ENCODE measurements at places on chromosomes 13 and 19.

GRCh38 chr19:6271721-6272410 is 7.9 kb downstream of the MLLT1 start:
- no peak for DNase-seq
- H3K36me3 ChIP-seq, result peaks cover 53% of the 10 kb centered on the region
- no peak overlapping the region for H3K4me3 ChIP-seq
- H3K27me3 ChIP-seq, result no peaks in the 10 kb centered on the region

- DNase-seq, result no peak
- no peak overlapping the region for H3K27ac ChIP-seq
- H3K4me1 ChIP-seq, result no peaks in the 10 kb centered on the region
- no peaks in the 10 kb centered on the region for H3K36me3 ChIP-seq
These were observed 32.4 kb downstream of the OLFM4 start for GRCh38 chr13:53060840-53061490.

DNA sequence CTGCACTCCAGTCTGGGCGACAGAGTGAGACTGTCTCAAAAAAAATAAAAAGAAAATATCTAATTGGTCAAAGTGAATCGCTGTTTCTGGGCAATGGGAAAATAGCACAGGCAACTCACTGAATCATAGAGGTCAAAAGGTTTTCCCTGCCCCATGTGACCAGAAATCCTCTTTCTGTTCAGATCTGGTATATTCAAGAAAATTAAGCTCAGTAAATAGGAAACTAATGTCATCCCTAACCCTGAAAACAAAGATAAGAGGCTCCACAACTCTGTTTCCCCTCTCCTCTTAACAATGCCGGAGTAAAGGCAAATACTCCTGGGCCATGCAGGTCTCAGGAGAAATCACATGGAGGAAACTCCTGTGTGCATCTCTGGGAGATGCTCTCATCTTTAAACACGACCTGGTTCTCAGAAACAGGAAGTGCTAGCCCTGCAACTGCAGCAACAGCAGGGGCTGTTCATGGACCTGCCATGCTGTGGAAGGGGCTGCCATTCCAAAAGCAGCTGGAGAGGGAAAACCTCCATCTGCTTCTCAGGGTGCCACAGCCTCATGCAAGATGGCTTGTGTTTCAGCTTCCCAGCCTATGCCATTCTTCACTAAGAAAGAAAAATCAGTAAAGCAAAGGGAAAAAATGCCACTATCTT is 47.5 kb upstream of the SLC7A9 start:
- H3K27me3 ChIP-seq, result no peaks in the 10 kb centered on the region
- peaks cover 59% of the 10 kb centered on the region for H3K36me3 ChIP-seq
- no peaks in the 10 kb centered on the region for H3K4me1 ChIP-seq
- no peak for DNase-seq
- no peak overlapping the region for H3K27ac ChIP-seq

DNA sequence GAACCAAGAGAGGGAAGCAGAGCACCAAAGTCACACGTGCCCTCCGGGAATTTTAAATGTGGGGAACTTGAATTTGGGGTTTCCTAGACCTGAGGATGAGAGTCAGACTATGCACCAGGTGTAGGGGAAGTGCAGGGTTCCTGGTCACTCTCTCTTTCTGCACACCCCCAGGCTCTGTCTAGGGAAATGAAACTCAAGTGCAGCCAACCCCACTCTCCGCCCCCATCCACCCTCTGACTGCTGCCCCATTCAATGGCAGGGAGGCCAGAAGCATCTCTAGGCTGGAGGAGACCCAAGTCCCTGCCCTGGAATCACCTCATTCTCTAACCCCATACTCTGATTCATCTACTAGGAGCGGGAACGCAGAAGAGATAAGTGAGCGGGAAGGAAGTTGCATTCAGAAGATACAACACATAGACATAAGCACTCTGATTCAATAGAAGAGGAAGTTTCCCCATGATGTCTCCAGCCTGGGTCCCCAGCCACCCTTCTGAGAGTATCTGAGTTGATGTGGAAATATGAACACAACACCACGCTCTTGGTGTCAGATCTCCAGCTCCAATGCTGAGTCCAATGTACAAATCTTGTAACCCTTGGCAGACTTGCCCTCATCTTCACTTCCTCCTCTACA is 4.7 kb upstream of the SIGLEC14 start:
- no peak overlapping the region for H3K4me3 ChIP-seq
- no peak for DNase-seq
- H3K36me3 ChIP-seq, result no peaks in the 10 kb centered on the region
- H3K4me1 ChIP-seq, result no peaks in the 10 kb centered on the region

- no peak overlapping the region for H3K27ac ChIP-seq
- no peak for DNase-seq
- H3K27me3 ChIP-seq, result no peaks in the 10 kb centered on the region
- no peak overlapping the region for H3K4me3 ChIP-seq
- peaks cover 52% of the 10 kb centered on the region for H3K36me3 ChIP-seq
These were observed 167.6 kb downstream of the STK24 start for GRCh38 chr13:98409281-98409680.

DNA sequence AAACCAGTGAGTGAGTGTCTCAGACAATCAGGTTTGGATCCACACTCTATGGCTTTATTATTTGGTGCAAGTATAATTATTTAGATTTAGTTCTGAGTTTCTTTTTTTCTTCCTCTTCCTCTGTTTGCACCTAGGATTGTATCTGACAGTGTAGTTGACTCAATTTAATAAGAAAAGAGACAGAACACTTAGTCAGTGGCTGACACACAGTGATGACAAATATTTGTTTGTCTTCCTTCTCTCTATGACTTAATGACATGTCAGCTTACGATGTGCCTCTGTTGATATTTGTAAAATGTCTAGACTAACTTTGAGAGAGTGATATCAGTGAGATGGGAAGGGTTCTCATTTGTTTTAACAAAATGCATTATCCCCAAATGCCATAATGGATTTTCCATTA is 129.5 kb upstream of the SLC10A2 start:
- H3K27me3 ChIP-seq, result no peaks in the 10 kb centered on the region
- H3K4me1 ChIP-seq, result no peaks in the 10 kb centered on the region
- no peak overlapping the region for H3K4me3 ChIP-seq
- no peaks in the 10 kb centered on the region for H3K36me3 ChIP-seq
- H3K27ac ChIP-seq, result no peak overlapping the region

- H3K27ac ChIP-seq, result no peak overlapping the region
- peaks cover 9% of the 10 kb centered on the region for H3K4me1 ChIP-seq
- no peaks in the 10 kb centered on the region for H3K27me3 ChIP-seq
- no peak overlapping the region for H3K4me3 ChIP-seq
- peak; percentile 78 for DNase-seq
- peaks cover 44% of the 10 kb centered on the region for H3K36me3 ChIP-seq
These were observed 5.1 kb downstream of the NOTCH3 start for GRCh38 chr19:15195371-15196334.

DNA sequence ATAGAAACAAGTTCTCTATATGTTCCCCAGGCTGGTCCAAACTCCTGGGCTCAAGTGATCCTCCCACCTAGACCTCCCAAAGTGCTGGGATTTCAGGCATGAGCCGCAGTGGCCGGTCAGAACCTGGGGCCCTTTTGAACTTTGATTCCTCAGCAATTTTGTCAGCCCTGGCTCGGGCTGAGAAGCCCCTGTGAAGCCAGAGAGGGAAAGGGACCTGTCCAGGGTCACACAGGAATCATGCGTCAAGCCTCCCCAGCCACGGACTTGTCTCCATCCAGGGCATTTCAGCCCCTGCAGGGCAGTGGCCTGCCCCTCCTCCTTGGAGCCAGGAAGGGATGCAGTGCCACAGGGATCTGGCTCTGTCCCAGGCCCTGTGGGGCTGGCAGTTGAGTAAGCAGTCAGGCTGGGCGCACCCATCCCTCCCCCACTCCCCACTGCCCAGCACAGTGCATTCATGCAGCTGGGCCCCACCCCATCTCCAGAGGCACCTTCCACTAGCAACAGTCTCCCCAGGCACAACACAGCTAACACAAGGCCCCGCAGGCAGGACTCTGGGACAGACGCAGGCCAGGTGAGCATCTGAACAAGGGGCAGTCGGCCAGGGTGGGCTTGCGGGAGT is at the start of gene CAPS:
CAPS (plus strand) TSS at position 516 of the 619 bp plus-strand sequence. CDS start 153 bp downstream, outside the sequence.
- no peak within 1 kb of the TSS for H3K4me3 ChIP-seq
- peaks cover 15% of the 10 kb centered on the region for H3K4me1 ChIP-seq
- no peak for DNase-seq
- H3K36me3 ChIP-seq, result peaks cover 49% of the 10 kb centered on the region
- peak within 1 kb of the TSS; percentile 24 for H3K27ac ChIP-seq

- DNase-seq, result no peak
- no peaks in the 10 kb centered on the region for H3K4me1 ChIP-seq
- H3K36me3 ChIP-seq, result no peaks in the 10 kb centered on the region
- H3K27ac ChIP-seq, result no peak within 1 kb of the TSS
- no peak within 1 kb of the TSS for H3K4me3 ChIP-seq
These were observed at the start of gene FCER2 for GRCh38 chr19:7701654-7702457. Gene FCER2, minus strand, starts transcription at chr19:7702131. Its CDS starts 2,371 bp downstream, at chr19:7699760.

- H3K27me3 ChIP-seq, result peaks cover 2% of the 10 kb centered on the region
- DNase-seq, result no peak
- peak overlapping the region; percentile 81 for H3K27ac ChIP-seq
- H3K36me3 ChIP-seq, result peaks cover 9% of the 10 kb centered on the region
- peak overlapping the region; percentile 87 for H3K4me3 ChIP-seq
- no peaks in the 10 kb centered on the region for H3K4me1 ChIP-seq
These were observed 591 bp downstream of the ZNF823 start for GRCh38 chr19:11737964-11738745.

DNA sequence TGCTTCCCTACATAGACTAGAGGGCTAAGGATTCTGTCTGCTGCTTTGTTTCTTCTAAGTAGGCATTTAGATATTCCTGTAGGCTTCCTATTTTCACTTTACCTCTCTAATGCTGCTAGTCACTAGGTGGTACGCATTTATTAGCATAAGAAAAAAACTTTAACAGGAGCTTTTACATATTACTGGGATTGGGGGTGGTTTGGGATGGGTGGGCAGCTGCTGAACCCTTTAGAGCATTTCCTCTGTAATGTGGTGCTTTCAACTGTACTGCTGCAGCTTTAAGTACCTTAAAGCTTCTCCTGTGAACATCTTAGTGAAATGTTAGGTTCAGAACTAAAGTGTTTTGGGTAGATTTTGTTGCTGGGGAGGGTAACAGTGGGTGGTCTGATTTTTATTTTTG is 92.6 kb downstream of the ZNF486 start:
- no peaks in the 10 kb centered on the region for H3K27me3 ChIP-seq
- no peak overlapping the region for H3K27ac ChIP-seq
- no peaks in the 10 kb centered on the region for H3K4me1 ChIP-seq
- H3K36me3 ChIP-seq, result no peaks in the 10 kb centered on the region
- H3K4me3 ChIP-seq, result no peak overlapping the region

DNA sequence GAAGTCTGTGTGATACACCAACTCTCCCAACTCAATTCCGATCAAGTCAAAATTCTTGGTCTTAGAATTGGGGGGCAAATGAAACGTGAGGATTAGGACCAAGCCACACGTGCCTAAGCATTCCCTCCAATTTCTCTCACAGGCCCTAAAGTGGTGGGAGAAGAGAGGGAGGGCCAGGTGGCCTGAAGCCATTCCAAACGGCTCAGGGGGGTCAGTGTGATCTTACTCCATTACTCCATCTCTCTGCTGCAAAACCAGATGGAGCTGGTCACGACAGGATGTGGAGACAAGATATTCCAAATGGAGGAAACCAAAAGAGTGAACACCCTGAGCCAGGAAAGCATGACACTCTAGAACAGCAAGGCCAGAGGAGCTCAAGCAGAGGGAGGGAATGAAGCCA is 195.4 kb downstream of the FOXO1 start:
- H3K36me3 ChIP-seq, result no peaks in the 10 kb centered on the region
- no peaks in the 10 kb centered on the region for H3K4me1 ChIP-seq
- no peak overlapping the region for H3K4me3 ChIP-seq
- H3K27ac ChIP-seq, result no peak overlapping the region

DNA sequence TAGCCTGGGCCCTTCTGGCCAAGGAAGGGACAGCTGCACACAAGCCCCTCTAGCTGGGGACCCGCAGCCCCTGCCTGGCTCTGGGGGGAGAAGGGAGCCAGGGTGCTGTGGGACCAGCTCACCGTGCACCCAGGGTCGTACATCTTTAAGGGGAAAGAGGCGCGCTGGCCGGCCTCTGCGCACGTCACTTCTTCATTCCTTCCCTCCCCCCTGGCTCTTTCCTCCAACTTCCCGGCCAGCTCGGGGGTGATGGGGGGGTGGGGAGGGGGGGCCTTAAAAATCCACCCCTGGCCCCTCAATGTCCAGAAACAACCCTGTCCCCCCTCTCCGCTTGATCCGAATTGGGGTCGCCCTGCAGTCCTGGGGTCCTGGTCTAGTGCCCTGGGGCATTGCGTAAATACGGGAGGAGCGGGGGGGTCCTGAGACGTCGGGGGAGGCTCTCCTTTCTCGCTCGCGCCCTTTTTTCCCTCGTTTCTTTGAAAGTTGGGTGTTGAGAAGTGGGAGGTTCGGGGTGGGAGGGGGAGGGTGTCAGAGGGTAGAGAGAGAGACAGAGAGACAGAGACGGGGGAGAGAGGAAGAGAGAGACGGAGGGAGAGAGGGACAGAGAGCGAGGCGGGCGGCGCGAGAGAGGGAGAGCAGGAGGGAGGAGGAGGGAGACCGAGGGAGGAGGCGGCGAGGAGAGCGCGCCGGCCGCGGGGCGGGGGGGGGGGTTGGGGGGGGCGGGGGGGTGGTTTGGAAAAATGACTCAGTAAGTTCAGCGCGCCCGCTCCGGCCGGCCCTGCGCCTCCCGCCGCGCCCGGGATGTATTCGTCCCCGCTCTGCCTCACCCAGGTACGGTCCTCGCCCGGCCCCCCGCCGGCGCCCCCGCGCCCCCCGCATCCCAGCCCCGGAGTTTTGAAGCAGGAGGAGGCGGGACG is at the start of gene NFIC:
NFIC (plus strand) TSS at position 748 of the 917 bp plus-strand sequence; CDS start at position 802, 54 bp downstream.
- peak within 1 kb of the TSS; percentile 67 for H3K4me3 ChIP-seq
- no peaks in the 10 kb centered on the region for H3K36me3 ChIP-seq
- H3K4me1 ChIP-seq, result peaks cover 10% of the 10 kb centered on the region
- no peak within 1 kb of the TSS for H3K27ac ChIP-seq
- peaks cover 61% of the 10 kb centered on the region for H3K27me3 ChIP-seq

- no peak overlapping the region for H3K4me3 ChIP-seq
- peaks cover 16% of the 10 kb centered on the region for H3K4me1 ChIP-seq
- H3K27ac ChIP-seq, result no peak overlapping the region
- no peaks in the 10 kb centered on the region for H3K36me3 ChIP-seq
- DNase-seq, result peak; percentile 40
- no peaks in the 10 kb centered on the region for H3K27me3 ChIP-seq
These were observed 22.0 kb downstream of the GPC6 start for GRCh38 chr13:93248627-93249047.

GRCh38 chr13:52815330-52815729 is 33.1 kb downstream of the PCDH8 start:
- H3K4me1 ChIP-seq, result no peaks in the 10 kb centered on the region
- DNase-seq, result no peak
- no peak overlapping the region for H3K27ac ChIP-seq
- no peaks in the 10 kb centered on the region for H3K27me3 ChIP-seq
- H3K36me3 ChIP-seq, result no peaks in the 10 kb centered on the region
